Hindlimb muscle (tissue), 1 donor: ENCODE measurements at places on chromosomes 13 and 19.

DNA sequence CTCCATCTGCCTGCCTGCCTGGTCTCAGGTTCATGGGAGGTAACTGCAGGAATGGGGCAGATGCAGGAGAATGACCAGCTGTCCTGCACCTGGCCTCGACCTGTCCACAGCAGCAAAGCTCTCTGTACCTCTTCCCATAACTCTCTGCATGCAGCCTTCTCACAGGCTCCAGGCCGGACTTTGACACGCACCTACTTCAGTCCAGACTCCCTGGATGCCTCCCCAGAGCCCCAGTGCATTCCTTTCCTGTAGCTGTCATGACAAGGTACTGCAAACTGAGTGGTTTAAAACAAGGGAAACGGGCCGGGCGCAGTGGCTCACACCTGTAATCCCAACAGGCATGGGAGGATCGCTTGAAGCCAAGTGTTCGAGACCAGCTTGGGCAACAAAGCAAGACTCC lies 3.3 kb downstream of the NANOS2 start:
- DNase-seq, result no peak

DNA sequence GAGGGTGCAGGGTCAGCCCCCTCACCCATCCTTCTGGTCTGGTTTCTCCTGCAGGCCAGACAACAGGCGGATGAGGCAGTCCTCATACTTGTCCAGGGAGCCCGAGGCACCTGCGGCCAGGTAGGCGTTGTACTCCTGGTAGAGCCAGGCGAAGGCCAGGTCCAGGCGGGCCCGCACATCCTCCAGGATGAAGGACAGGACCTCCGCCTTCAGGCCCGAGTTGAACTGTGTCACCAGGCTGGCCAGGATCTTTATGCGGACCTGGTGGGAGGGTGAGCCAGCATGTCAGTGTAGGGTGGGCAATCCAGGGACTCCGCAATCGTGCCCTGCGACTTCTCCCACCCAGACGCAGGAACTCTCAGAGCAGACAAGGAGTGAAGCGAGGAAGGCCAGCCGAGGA lies 13.8 kb upstream of the RSPH6A start:
- DNase-seq, result no peak

DNA sequence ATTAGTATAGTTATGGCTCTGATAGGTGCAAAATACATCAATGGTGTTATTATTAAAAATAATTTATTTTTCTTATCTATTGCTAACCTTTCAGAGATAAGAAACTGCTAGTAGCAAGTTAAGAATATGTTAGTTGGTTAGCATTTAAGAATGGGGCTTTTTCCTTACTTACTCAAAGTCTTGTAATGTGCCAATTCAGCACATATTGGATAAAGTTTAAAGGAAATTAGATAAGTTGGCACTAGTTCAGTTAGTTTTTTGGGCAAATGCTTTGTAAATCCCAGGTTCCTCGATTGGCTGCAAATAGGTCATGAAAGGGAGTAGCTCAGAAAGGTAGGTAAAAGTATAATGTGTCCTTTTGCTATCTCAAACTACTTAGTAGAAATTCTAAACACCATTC lies 2806.7 kb downstream of the PCDH9 start:
- DNase-seq, result no peak

- no peak for DNase-seq
Measured at GRCh38 chr13:113939944-113940297, 34.0 kb downstream of the C13orf46 start.

- no peak for DNase-seq
Measured at GRCh38 chr19:30071871-30072270, 129.8 kb downstream of the URI1 start.

DNA sequence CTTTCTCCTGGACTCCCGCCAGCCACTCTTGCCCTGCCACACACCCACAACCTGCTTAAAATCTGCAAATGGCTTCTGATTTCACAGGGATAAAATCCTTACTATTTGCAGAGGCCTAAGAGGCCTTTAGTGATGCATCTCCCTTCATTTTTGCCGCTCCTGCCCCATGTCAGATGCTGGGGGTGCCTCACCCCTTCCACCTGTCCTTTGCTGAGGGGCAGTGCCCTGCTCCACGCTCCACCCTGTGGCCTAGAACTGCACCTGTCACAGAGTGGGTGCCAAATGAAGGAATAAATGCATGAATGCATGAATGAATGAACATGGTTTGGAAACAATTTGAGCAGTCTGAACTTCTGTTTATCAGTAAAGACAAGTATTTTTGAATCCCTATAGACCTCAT lies 34.1 kb upstream of the UQCRFS1 start:
- no peak for DNase-seq
